ENCODE measurements at places on chromosomes 5 and 9. TPM values are rescaled to one million over a fixed set of nuclear protein-coding genes. Genes with fewer than 3 reads are reported as not detected.

ZDHHC11B gene
- total RNA-seq = 0.10 TPM

EMB gene
- 149 TPM for total RNA-seq

LCP2 gene
- 386 TPM for total RNA-seq

GPR151 gene
- not detected for total RNA-seq

All from activated CD8-positive, alpha-beta T cell treated with anti-CD3 and anti-CD28 coated beads, Interleukin-2, amount 10 ng/mL, durations not matched to agents 7 days and 5 days (primary cell).